ENCODE measurements at places on chromosomes 2 and 18. TPM values are rescaled to one million over a fixed set of nuclear protein-coding genes. Genes with fewer than 3 reads are reported as not detected.

DNA sequence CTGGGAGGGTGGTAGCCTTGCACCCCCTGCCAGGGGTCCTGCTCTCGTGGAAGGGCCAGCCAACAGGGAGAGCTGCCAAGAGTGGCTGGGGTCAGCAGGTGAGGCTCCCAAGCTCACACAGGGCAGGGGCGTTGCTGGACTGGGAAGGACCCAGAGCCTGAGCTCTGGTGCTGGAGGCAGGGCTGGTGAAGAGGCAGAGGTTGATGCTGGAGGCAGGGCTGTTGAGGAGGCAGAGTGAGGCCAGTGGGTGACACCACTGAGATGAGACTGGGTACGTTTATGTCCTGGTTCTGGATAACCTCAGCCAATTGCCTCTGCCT lies 7.0 kb downstream of the ADRA2B start:
- no peak for DNase-seq

- no peak for DNase-seq
Observed at GRCh38 chr2:18910843-18911242, 321.5 kb upstream of the NT5C1B start.

- DNase-seq, result peak; percentile 27
Observed at GRCh38 chr2:17646081-17646554, 105.6 kb downstream of the VSNL1 start.

GRCh38 chr18:56756966-56757365 lies 105.8 kb downstream of the WDR7 start:
- DNase-seq, result no peak

GRCh38 chr2:111900859-111901258 lies 2.5 kb downstream of the MERTK start:
- DNase-seq, result no peak

Gene MOGAT1
- not detected for total RNA-seq

Gene SPP2
- total RNA-seq, result not detected

Gene DCC
- total RNA-seq, result 13.6 TPM

Measured in occipital lobe (tissue), 3 donors.